ENCODE measurements at places on chromosomes 2 and 18.

- DNase-seq = no peak
Observed at GRCh38 chr2:33909945-33910695, 311.0 kb upstream of the FAM98A start.

- no peak for DNase-seq
Observed at GRCh38 chr18:36536426-36536825, 238.9 kb downstream of the FHOD3 start.

GRCh38 chr18:2572892-2573291 is 1.5 kb downstream of the NDC80 start:
- no peak for DNase-seq

GRCh38 chr18:48740851-48741485 is 202.1 kb downstream of the CTIF start:
- no peak for DNase-seq

GRCh38 chr2:240819858-240820606 is at the start of gene KIF1A:
KIF1A (minus strand) TSS chr2:240820219; CDS start chr2:240797752, 22,467 bp downstream.
- DNase-seq = no peak

GRCh38 chr2:12469141-12469561 is 247.6 kb upstream of the TRIB2 start:
- no peak for DNase-seq

DNA sequence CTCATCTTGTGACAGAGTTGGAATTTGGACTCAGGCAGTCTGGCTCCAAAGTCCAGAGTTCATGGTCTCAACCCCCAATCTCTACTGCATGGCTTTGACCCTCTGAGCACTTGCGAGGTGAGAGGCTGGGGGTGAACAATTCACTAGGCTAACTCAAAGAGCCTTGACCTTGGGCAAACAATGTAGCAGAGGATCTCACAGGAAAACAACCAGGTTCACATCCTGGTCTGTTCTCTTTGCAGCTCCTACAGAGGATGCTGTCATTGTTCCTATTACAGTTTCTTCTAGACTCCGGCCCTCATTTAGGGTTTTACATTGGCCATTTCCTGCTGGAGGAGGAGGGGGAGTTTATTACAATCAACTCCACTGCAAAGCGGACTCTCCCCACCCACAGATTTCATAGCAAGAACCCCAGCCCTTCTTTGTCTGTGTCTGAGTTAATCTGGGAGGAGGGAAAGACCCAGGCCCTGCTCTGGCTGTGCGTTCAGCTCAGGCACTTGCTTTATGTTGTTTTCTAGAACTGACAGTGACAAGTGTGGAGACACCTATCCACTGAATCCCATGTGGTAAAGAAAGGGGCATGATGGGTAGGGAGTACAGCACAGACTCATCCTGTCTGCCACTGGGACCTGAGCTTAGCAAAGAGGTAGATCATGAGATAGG is 101.6 kb downstream of the LBH start:
- DNase-seq = no peak

- DNase-seq = peak; percentile 72
Observed at GRCh38 chr2:100819370-100820272, at the start of gene NPAS2. NPAS2 (plus strand) TSS chr2:100820139; CDS start chr2:100904755, 84,616 bp downstream.

DNA sequence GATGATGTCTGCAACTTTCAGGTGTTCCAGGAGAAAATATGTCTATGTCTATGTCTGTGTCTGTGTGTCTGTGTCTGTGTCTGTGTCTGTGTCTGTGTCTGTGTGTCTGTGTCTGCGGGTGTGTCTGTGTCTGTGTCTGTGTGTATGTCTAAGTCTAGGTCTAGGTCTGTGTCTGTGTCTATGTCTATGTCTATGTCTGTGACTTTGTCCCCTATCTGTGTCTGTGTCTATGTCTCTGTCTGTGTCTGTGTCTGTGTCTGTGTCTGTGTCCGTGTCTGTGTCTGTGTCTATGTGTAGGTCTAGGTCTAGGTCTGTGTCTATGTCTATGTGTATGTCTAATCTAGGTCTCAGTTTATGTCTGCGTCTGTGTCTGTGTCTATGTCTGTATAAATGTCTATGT is 10.5 kb downstream of the IL1R2 start:
- no peak for DNase-seq

DNA sequence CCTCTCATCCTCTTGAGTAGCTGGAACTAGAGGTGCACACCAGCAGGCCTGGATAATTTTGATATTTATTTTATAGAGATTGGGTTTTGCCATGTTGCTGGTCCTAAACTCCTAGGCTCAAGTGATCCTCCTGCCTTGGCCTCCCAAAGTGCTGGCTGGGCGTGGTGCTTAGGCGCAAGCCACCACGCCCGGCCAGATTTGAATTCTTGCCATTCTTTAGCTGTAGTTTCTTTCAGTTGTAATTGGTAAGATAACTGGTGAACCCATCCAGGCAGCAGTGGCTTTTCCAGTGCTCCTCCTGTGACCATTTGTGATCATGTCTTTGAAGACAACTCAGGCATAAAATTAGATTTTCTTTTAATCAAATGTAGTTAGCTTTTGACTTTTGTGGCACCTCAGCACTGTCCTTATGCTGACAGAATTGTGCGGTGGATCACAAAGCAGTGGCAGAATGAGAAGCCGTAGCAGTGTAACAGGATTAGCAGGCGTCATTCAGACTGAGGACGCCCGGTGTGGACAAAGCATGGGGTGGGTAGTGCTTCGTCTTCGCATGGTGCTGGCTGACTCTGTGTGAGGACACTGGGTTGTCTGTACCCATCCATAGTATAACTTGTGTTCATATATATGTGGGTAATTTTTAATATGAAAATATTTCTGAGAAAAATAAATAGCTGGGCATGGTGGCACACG is 30.0 kb upstream of the TOGARAM2 start:
- DNase-seq = no peak

- DNase-seq = no peak
Observed at GRCh38 chr2:98908931-98909316, 27.1 kb downstream of the CRACDL start.

DNA sequence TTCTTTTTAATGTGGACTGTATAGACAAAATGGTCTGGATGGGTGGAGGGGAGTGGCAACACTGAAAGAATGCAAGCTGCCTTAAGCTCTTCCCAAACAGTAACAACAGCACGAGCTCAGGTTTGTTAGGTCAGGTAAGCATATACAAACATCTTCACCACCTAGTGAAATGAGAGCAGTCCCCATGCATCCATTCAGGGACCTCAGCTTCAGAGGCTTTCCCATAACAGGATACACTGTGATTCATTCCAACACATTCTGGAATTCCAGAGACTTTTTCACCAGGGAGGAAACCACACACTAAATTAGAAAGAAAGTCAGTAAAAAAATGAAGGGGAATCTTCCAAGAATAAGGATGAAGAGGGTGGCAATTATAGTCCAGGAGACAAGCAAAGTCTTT is 50.4 kb upstream of the BZW1 start:
- no peak for DNase-seq

DNA sequence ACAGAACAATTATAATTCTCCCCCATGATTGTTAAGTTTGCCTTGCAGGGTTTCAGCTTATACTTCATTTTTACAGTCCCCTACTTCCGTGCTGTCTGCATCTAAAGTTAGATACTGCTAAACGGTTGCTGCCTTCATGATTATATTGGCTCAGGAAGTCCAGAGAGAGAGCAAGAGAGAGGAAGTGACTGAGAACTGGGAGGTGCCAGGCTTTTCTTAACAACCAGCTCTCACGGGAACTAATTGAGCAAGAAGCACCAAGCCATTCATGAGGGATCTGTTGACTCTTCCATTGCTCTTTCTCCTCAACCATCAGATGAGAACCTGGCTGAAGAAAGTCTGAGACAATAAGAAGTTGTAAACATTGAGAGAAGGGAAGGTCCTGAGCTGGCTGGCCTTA is 125.5 kb upstream of the SIX2 start:
- no peak for DNase-seq

DNA sequence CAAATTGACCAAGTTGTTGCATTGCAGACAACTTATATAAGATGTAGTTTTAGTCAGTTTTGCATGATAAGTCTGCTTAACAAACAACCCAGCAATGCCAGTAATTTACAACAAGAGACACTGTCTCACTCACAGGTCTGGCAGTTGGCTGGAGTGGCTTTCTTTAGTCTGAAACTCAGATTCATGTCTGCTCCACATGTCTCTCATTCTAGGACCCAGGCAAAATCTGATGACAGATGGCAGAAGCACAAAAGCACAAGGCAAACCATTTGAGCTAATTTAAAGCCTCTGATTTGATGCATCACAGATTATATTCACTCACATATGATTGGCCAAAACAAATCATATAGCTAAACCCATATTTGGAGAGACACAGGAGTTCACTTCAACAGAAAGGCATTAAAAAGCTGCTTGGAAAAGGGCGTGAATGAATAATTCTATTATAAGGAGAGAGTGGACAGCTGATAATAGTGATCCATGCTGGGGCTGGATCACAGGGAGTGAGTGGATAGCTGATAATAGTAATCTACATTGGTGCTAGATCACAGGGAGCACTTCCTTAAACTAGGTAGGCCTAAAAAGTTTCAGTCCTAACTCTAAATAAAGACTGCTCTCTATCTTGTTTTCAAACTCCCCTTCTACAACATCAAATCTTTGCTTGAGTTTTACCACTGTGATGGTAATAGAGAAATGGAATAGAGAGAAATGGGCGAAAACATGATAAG is 593.2 kb upstream of the ZNF804A start:
- no peak for DNase-seq

DNA sequence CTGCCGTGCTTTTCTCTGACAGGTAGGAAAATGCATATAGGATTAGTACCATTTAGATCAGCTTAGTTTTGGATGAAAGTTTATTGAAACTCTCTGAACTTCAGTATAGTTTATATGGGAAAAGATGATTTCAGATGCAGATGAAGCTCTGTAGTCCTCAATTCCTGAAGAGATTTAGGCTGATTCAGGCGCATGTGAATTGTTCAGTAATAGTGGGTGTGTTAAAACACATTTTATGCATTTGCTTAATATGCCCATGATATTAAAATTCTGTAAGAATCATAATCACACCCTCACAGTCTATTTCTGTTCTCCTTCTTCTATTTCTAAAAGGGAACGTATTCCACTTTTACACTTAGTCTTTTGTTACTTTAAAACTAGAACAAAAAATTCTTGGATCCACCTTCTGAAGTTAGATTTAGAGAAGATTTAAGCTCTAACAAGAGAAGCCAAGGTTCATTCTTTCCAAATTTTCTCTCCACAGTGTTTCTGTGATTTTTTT is 44.5 kb upstream of the FAM237A start:
- no peak for DNase-seq

GRCh38 chr2:43185146-43185545 is 41.3 kb downstream of the ZFP36L2 start:
- no peak for DNase-seq

DNA sequence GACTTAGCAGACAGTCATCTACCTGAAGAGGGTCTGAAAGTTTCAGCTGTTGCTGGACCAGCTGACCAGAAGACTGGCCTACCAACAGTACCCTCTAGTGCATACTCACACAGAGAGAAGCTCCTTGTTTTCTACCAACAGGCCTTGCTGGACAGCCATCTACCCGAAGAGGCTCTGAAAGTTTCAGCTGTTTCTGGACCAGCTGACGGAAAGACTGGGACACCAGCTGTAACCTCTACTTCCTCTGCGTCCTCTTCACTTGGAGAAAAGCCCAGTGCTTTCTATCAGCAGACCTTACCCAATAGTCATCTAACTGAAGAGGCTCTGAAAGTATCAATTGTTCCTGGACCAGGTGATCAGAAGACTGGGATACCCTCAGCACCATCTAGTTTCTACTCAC is 63.2 kb downstream of the ALMS1 start:
- no peak for DNase-seq

- no peak for DNase-seq
Observed at GRCh38 chr18:48326901-48327675, 82.1 kb downstream of the ZBTB7C start.

- no peak for DNase-seq
Observed at GRCh38 chr2:128420131-128420530, 101.5 kb upstream of the HS6ST1 start.

- peak; percentile 67 for DNase-seq
Observed at GRCh38 chr18:31722369-31722957, 38.1 kb upstream of the B4GALT6 start.

DNA sequence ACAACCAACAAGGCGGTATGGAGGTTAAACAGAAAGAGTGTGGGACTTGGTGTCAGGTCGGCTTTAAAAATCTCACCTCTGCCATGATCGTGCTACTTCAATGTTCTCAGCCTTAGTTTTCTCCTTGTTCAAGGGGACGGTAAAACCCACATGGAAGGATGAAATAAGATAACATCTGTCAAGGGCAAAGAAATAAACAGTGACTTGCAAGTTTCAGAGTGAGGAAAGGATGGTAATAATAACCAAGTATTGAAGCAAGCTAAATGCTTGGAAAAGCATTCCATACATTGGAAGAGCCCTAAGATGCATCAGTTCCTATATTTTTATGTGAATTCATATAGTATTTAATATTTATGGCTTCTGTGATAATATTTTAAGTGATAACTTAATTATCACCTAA is 29.8 kb upstream of the LMAN1 start:
- no peak for DNase-seq
